GM10248 (cell line): ENCODE measurements at places on chromosomes 6 and 20.

DNA sequence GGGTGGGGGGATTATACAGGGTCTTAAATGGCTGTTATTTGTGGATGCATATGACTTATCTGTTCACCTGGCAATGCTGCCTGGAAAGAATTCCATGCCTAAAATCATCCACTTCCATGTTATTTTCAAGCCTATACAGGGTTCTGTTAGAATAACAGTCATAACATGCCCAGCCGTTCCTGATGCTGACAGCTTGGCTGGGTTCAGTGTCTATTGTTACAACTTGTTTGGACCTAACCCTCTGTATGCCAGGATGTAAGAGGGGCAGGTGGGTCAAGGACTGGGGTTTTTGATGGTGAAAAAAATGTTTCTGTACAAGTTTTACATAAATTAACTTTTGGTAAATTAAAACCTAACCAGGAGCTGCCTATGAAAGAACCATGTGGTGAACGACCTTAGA lies 79.8 kb downstream of the GINS1 start:
- DNase-seq = no peak

GRCh38 chr20:21714297-21715192 lies 9.1 kb downstream of the PAX1 start:
- no peak for DNase-seq

GRCh38 chr20:36377348-36378326 lies 71.5 kb downstream of the DLGAP4 start:
- DNase-seq = no peak

- DNase-seq = peak; percentile 27
These were observed 1.6 kb downstream of the SRPK1 start for GRCh38 chr6:35919085-35919826.

GRCh38 chr20:10523443-10523842 lies 88.3 kb downstream of the SLX4IP start:
- DNase-seq = no peak

DNA sequence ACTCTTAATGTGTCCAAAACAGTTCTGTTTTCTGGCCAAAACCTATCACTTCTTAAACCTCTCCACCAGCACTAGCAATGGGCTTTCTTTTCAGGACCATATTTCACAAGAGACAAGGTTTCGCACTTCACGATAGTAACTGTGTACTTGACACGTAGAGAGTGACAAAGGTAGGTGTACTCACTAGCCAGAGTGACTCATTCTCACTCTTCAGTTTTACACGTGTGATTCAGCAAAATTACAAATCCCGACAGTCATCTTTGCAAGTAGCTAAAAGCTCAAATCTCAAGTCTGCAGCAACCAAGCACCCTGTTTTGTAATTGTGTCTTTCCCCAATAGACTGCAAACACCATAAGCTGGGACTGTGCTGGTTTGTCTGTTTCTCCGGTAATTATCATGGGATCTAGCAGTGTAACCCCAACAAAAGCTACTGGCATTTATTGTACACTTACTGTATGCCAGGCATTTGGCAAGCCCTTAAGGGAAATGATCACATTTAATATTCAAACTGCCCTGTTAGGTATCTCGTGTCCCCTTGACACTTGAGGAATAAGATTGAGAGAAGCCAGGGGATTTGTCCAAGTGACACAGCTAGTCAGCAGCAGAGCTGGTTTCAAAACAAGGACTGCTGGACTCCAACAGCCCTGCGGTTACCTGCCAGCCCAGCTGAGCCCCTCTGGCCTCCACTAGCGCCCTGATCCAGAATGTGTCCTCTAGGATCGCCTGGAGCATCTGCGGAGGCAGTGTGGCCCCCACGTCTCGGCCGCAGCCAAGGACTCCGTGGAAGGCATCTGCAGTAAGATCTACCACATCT lies 9.9 kb downstream of the PCIF1 start:
- DNase-seq = no peak

DNA sequence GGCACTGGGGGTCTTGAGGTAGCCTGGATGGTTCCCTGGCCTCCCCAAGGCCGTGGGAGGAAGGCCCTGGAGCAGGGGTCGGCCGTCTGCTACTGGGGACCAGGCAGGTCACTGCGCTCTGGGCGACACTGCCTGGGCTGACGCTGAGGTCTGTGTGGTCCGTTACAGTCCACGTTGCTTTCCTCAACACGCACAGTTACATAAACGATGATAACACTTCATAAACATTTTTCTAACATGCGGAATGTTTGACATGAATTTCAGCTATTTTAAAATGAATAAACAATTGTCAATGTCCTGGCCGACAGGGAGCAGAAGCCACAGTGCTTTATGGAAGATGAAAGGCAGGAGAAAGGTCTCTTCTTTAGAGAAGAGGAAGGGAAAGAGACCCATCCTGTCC lies 10.2 kb upstream of the RBBP8NL start:
- DNase-seq = no peak

DNA sequence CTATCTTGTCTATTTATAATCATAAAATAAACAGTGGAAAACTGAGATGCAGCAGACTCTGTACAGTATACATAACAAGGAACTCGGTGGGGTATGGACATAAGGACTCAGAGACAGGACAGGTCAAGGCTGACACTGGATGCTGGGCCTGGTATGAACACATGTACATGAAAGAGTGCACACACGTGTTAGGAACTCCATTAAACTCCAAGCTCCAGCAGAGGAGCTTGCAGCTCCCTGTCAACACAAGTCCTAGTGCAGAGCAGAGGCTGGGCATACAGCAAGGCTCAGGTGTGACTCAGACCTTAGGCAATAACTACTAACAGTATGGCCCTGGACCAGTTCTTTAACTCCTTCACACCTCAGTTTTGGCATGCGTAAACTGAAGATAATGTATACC lies 17.1 kb downstream of the NAPB start:
- no peak for DNase-seq

- no peak for DNase-seq
These were observed 604.7 kb downstream of the RFPL4B start for GRCh38 chr6:112951829-112952228.

GRCh38 chr6:127538750-127539264 lies 19.7 kb upstream of the MTCL3 start:
- no peak for DNase-seq

GRCh38 chr6:26485112-26485780 lies 14.9 kb upstream of the BTN1A1 start:
- no peak for DNase-seq

- DNase-seq = no peak
These were observed 208.2 kb downstream of the COL12A1 start for GRCh38 chr6:74997646-74998045.

- no peak for DNase-seq
These were observed 729.7 kb downstream of the RFPL4B start for GRCh38 chr6:113076816-113077215.

DNA sequence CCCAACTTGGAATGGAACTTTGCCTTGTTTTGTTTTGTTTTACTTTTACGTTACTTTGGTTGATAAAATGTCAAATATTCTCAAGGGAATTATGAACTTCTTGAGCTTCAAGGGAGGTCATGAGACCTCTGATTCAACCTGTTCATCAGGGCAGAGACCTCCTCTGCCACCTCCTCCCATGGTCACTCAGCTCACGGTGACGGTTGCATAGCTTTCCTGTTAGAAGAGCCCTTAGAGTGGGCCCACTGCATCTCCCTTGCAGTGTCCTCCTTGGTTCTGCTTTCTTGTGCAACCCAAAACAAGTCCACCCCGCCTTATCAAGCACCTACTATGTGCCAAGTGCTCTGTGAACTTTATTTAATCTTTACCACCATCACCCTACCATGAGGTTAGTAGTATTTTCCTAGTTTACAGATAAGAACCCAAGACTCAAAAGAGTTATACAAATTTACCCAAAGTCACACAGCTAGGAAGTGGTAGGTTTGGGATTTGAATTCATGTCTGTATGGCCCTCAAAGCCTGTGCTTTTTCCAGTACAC lies 15.5 kb downstream of the TM9SF4 start:
- DNase-seq = no peak

- DNase-seq = no peak
These were observed 119.6 kb upstream of the RNF24 start for GRCh38 chr20:4134861-4135379.

GRCh38 chr6:40042232-40042631 lies 108.0 kb upstream of the MOCS1 start:
- DNase-seq = no peak

GRCh38 chr6:162053084-162053483 lies 674.5 kb downstream of the PRKN start:
- no peak for DNase-seq

- DNase-seq = no peak
These were observed 380.6 kb upstream of the CHD6 start for GRCh38 chr20:41998539-41999341.

DNA sequence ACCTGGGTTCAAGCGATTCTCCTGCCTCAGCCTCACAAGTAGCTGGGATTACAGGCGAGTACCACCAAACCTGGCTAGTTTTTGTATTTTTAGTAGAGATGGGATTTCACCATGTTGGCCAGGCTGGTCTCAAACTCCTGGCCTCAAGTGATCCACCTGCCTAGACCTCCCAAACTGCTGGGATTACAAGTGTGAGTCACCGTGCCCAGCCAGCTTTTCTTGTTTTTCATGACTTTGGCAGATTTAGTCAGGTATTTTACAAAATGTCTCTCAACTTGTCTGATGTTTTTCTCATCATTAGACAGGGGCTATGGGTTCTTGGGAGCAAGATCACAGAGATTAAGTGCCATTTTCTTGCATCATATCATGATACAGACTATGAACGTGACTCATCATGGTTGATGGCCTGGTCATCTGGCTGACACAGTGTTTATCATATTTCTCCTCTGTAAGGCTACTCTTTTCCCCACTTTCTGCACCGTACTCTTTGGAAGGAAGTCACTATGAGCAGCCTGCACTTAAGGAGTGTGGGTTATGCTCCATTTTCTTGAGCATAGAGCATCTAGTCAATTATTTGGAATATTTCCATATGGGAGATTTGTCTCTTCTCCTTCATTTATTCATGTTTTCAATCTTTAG lies 67.8 kb downstream of the RNF182 start:
- no peak for DNase-seq

GRCh38 chr6:82645536-82646230 lies 282.1 kb downstream of the TPBG start:
- no peak for DNase-seq

DNA sequence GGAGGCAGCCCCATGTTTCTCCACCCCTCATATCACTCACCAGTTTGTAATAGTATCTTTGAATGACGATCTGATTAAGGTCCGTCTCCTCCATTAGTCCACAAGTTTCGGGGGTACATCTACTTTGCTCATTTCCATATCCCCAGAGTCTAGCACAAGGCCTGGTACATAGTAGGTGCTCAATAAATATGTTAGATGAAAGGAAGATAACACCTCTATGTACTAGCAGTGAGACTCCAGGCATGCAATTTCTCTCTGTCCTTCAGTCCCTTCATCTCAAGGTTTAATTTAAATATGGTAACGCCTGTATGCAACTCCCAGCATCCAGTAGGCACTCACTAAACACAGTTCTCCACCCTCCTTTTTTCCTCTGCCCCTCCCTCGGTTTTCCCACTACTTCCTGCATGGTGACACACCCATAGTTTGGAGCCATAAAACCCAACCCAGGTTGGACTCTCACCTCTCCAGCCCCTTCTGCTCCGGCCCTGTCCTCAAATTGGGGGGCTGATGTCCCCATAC lies 461 bp upstream of the HNF4A start:
- DNase-seq = no peak

DNA sequence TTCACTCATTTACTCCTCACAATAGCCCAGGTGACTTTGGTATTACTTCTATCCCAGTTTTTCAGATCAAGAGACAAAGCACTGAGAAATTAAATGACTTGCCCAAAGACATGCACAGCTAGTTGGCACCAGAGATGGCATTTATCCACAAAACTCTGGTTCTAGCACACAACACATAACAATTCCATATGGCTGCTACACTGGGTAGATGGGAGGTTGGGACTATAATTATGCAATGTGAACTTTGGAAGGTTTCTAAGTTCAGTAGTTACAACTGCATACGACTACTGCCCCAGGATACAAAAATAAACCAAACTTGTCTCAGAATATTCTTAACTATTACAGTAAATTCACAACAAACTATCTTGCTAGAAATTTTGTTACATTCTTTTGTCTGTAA lies 54.2 kb upstream of the MLIP start:
- no peak for DNase-seq

DNA sequence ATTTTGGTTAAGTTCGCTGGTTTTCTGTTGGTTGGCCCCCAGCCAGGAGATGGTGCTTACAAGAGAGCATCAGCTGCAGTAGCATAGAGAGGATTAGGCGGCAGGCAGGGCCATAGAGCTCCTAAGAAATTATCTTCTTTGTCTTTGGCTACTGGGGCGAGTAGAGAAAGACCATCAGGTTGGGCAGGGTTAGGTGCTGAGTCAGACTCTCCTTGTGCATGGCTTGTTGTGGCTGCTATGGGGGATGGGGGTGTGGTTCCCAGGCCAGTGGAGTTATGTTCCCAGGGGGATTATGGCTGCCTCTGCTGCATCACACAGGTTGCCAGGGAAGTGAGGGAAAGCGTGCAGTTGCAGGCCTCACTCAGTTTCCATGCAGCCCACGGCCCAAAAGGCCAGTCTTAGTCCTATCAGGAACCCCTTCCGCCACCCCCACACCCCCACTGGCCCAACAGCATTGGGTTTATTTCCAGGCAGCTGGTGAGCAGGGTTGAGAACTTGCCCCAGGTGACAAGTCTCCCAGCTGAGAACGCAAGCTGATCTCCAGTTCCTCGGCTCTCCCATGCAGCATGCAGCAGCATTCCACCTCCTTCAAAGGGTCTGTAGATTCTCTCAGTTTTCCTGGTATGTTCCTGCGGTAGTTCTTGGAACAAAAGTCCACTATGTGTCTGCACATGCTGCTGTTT lies 243.7 kb downstream of the UTRN start:
- DNase-seq = no peak

DNA sequence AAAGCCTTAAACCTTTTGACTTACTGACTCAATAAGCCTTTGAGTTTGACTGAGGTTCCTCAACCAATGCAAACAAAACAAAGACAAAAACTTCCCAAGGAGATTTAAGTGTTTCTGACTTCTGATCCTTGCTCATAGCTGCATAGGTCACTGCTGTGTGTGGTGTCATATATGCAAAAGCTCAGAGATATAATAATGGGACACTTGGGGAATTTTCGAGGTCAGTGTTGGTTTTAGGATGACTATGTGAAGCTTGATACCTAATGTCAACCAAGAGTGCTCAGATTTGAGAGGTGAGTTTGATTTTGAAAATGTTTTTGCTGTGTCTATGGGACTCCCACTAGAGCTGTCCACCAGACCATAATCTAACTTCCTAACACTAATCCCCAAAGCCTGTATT lies 26.2 kb downstream of the ZKSCAN8 start:
- no peak for DNase-seq

- DNase-seq = no peak
These were observed 38.6 kb downstream of the ASXL1 start for GRCh38 chr20:32396646-32397160.

DNA sequence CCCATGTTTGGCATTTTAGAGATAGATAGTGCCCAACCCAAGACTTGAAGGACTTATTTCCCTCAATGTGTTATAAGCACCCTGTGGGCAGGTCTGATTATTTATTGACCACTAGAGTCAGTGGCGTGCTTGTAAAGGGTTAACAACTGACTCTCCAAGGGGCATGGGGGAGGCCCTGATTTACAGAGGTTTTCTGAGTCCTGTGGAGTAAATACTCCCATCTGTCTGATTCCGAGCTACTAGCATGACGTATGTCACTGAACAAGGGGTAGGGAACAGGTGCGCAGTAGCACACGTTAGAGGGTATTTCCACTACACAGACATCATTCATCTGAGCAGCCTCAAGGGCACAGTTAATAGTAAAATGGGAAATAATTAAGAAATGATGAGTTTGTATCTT lies 17.4 kb upstream of the TRAM2 start:
- DNase-seq = no peak

GRCh38 chr20:375265-375889 lies 5.2 kb upstream of the TRIB3 start:
- no peak for DNase-seq
